ENCODE measurements at places on chromosomes 1 and 21.
A peak's percentile ranks its signal among the peaks of the same experiment; 100 is the strongest.

DNA sequence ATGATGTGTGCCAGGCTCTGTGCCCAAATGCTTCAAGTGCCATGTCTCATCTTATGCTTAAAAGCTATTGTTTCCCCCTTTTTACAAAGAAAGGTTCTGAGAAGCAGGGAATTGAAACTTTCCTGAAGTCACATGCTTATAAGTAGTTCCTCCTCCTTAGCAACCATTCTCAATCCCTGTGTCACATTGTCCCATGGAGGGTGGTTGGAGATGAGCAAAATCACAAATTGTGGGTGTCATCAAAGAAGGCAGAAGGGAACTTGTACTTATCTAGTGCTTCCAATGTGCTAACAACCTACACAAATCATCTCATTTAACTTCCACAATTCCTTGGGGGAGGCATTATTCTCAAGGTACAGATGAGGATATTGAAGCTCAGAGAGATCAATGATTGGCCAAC, 10.1 kb upstream of the ERICH3 start:
- DNase-seq = no peak

DNA sequence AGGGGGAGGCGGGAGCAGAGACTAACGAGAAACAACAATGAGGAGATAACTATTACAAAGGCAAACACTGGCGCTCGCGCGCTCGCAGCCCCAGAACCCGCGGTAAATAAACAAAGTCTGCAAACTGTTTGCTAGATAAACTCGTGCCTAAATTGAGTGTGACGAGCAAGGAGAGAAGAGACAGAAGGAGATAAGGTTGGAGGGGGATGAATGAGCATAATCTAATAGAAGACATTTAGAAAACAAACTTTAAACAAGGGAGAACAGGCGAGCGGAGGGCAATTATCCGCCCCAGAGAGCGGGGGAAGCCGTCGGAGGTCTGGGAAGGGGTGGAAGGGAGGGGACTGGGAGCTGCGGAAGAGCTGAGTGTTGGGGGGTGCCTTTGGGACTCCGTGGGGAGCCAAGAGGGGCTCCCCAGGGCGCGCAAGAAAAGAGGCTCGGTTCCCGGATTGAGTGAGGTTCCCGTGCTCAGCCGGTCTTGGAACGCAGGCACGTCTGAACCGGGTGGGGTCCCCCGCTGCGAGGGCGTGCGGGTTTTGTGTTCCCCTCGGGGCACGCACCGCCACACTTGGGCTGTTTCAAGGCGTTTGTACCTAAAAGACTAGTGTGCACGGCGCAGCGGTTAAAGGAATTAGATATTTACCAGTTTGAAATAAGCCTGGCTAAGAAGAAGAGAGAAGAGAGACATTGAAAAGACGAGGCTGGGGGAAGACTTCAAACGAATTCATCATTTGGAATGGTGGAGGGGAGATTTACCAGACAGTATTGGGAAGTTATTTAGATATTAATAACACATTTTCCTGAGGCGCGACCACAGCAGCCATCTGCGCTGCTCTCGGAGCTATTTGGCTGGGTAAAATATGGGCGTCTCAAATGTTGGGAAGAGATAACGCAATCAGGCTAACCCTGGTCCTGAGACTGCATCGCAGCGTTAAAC, 10.6 kb downstream of the PAX7 start:
- no peak for DNase-seq

DNA sequence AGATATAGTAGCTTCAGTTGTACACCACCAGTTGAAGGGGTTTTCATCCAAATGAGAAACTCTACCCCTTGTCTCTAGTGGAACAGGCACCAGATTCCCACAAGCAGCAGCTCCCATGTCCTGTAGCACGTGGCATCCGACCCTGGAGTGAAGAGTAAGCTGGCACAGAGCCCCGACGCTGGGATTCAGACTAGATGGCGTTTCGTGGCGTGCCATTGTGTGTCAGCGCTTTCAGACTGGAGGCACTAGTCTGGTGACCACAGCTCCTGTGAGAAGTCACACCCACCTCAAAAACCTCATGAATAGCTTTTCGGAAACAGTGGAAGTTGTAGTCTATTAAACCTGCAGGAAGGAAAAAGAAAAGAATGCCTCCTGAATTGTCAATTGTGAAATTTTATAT, 20.2 kb downstream of the RRAGC start:
- no peak for DNase-seq

GRCh38 chr1:55827350-55827749, 612.2 kb upstream of the USP24 start:
- DNase-seq = no peak

DNA sequence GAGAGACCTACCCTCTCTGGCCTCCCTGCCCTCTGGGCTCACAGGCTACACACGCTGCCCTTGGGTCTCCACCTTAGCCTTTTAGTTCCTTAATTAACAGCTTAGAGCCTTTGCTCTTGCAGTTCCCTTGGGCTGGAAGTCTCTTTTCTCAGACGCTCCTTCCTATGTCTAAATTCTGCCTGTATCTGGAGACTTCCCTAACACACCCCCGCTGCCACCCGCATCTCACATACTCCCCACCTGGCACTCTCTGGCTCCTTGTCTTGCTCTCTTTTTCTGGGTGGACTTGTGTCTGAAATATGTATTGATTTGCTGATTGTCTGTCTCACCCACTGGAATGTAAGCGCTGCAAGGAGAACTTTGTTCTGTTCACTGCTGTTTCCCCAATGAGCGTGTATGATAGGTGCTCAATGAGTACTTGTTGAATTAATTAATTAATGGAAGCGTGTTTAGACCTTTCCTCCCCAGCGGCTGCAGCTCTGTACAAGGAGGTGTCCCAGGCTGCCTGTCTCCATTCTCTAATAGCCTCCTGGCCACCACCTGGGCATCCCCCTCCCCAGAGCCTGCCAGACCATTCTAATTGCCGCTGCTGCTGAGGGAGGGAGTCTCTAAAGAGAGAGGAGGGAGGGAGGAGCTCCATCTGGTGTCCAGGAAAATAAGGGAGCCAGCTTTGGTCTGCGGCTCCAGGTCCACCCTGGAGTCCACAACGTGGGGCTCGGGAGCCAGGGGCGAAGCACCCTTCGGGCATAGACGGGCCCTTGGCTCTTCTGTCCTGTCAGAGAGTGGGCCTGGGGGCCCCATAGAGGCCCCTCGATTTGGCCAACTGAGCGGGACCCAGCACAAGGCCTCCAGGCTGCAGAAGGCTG, 95.4 kb downstream of the RNF220 start:
- DNase-seq = no peak

- peak; percentile 36 for DNase-seq
These were observed 673 bp downstream of the CD46 start for GRCh38 chr1:207752456-207752998.

DNA sequence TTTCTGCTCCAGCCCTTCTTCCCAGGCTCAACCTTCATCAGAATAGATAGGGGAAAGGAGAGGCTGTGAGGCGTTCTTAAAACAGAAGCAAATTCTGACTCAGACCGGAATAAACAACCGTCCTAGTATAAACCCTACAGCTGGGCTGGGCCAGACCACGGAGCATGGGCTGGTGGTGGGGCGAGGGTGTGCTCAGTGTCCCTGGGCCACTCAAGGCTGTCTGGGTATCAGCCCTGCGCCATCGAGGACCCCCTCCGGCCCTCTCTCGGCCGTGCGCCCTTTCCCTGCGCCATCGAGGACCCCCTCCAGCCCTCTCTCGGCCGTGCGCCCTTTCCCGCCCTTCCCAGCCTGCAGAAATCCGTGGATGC, 36.0 kb downstream of the CAPN2 start:
- no peak for DNase-seq

GRCh38 chr21:24188506-24188905, 1418.8 kb downstream of the MRPL39 start:
- DNase-seq = no peak

GRCh38 chr1:3003039-3003940, 18.0 kb upstream of the ACTRT2 start:
- no peak for DNase-seq

DNA sequence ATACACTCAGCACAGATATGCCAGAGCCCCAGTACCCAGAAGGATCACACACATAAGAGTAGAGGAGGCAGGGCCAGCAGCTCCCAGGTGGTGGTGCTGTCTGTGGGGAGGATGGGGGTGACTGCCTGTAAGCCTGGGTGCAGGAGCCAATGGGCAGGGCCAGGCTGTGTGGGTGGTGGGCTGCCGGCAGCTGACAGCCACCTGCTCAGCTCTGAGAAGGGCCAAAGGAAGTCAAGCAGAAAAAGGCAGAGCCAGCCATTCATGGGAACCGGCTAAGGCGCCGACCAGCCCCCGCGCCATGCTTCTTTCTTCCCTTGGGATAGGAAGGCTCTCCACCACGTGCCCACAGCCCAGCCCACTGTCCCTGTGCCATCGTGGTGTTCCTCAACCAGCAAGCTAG, 14.1 kb downstream of the PIK3C2B start:
- no peak for DNase-seq

DNA sequence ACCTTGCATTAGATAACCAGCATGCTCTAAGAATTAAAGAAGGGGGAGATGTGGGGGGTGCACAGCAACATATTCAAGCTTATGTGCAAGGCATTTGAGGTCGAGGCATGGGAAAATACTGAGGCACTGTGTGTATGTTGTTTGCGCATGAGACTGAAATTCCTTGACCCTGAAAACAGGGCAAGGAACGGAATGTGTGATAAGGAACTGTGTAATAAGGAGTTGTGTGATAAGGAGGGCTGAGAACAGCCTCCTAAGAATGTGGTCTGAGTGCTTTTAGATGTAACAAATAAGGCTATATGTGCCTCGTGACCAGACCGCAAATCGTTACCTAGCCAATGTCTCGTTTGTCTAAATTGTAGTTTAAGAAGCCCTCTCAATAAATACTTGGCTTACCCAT, 26.5 kb upstream of the ITLN1 start:
- no peak for DNase-seq

DNA sequence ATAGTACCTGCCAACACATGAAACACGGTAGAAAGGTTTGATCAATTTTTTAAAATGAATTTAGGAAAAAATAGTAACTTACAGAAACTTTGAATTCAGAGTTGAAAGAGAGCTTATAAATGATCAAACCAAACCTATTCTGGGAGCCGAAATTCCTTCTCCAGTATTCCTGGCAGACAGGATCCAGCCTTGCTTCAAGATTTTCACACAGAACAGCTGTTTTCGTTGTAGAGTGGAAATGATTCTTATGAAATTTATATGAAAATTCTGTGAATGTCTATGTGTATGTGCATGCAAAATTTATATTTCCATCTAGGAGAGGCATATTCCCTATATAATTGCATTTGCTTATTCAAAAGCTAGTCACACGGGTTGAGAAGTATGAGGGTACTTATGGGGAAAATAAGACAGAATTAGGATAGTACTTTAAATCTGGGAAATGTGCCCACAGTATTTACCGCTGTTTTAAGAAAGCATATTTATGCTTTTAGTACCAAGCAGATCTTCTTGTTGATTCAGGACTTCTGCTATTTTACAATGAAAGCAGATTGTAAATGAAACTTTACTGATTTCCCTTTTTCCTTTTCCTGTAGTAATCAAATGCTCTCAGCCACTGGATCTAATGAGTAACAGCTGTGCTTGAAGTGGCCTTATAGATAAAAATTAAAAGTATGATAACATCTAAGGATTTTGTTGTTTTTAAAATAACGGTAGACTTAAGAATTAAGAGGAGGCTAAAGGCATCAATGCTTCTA, 30.4 kb downstream of the PRRX1 start:
- DNase-seq = no peak

DNA sequence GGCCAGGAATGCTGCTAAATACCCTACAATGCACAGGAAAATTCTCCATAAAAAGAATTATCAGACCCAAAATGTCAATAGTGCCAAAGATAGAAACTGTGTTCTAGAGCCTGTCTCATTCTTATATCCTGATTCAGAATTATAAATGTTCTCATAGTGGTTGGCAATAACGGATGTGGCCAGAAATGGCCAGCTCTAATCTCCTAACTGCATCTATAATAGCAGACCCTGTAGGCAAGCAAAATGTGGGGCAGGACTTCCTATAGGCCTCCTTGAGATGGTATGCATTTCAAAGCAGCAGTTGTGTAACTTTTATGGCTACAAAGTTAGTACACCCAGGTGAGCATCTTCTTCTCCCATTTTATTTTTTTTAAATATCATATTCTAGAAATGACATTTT, 95.9 kb upstream of the SGIP1 start:
- no peak for DNase-seq

DNA sequence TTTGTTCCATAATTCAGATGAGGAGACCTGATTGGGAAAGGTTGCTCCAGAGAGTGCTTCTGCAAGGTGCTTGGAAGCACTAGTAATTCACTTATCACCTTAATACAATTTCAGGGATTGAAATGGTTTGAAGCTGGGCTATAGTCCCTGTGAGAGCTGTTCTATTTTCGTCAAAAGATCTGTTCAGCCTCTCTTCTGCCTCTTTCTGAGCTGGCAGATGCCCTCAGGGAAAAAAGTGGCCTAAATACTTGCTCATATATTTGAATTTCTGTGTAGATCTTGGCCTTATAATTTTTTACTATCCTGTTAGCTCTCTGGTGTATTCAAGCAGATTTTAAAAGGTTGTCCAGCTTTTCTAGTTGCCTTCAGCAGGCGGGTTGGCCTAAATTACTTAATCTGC, 22.3 kb downstream of the C1orf146 start:
- DNase-seq = no peak

- no peak for DNase-seq
These were observed 11.8 kb downstream of the SLC6A9 start for GRCh38 chr1:44019466-44019948.

GRCh38 chr1:184223216-184223615, 163.6 kb upstream of the C1orf21 start:
- no peak for DNase-seq

DNA sequence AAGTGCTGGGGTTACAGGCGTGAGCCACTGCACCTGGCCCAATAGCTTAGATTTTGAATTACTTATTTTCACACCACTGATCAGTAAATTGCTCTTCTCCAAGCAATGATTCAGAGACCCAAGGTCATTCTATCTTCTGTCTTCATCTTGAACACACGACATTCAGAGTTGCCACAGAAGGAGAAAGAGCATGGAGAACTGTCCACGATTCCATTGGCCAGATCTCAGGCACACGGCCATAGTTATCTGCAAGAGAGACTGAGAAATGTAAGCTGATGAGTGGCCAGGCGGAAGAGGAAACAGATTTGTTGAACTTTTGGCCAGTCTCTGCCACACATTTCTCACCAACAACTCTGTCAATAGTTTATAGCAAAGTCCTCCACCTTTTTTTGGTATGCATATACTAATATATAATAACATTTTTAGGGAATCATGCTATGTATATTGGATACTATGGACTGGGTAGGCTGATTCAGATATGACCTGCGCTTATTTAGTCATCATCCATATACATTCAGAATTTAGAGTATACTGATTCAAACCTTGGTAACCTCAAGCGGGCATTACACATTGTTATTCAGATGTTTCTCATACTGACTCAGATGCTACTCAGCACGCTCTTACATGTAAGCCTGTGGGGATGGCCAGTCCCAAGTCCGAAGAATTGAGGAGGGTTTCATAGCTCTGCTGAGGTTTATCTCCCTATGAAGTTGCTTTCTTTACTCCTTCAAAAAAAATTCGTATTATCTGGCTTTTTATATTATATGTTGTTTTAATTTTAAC, 25.5 kb upstream of the CAP1 start:
- peak; percentile 8 for DNase-seq

DNA sequence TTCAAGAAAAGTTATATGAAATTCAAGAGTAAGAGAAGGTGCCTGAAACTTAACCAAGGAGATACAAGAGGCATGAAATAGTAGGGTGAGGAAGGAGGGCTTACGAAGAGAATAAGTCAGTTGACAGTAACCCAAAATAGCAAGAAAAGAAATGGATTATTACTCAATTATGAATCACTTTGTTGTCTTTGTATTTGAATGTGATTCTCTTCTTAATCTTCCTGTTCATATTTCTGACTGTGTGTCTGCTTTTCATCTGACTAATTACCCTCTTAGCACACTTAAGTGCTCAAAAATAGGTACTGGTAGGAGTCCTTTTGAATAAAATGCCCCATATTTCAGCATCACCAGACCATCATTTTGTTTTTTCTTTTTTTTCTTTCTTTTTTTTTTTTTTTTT, 39.4 kb downstream of the GLMN start:
- DNase-seq = no peak

Data from stimulated activated CD4-positive, alpha-beta T cell treated with anti-CD3 and anti-CD28 coated beads, Interleukin-4, amount 100 ng/mL, for 24 hours (primary cell).